ENCODE measurements at places on chromosomes 11 and 22. TPM values are rescaled to one million over a fixed set of nuclear protein-coding genes. Genes with fewer than 3 reads are reported as not detected.

DNA sequence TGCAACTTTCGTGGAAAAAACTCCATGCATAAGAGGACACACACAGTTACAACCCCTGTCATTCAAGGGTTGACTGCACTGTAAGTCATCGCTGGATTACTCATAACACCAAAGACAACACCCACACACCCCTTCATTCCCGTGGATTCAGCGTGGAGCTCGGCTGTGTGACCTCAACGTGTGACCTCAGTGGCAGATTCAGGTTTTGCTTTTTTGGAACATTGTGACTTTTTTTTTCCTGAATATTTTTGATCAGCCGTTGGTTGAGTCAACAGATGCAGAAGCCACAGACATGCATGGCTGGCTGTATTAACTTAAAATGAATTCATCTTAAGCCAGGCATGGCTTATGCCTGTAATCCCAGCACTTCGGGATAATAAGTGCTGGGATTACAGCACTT lies 19.7 kb upstream of the MUC5AC start:
- no peak for DNase-seq

DNA sequence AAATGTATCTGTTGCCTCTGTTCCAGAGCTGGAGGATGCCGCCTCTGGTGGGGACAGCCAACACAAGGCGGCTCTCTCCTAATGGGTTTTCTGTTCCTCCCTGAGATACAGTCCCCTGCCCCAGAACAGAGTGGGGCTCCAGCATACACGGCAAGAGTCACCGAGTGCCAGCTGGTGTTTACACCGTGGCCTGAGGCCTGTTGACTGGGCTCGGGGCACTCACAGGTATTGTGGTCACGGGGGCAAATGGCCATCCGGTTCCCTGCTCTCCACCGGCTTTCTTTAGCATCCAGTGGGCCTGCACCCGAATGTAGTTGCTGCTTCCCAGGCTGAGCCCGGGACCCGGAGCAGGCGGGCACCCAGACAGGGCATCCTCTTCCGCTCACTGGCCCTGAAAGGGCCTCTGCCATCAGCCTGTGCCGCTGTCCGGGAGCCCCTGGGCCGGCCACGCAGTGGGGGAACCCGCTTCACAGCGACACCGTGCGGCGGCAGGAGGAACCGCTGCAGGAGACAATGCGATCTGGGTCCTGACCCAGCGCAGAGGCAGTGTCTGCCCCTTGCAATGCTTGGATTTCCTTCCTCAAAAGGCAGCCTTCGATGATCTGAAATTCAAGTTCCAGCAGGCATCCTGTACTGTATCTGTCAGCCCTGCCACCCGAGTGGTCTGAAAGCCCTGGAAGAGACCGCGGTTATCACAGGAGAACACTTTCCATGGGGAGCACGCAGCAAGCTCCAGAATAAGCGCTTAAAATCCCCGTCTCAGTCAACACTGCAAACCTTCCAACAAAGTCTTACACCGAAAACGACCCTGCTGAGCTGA lies 859 bp upstream of the KRTAP5-5 start:
- no peak for DNase-seq

GRCh38 chr11:122707901-122708300 lies 52.4 kb downstream of the UBASH3B start:
- no peak for DNase-seq

GRCh38 chr11:94728541-94728940 lies 39.6 kb upstream of the AMOTL1 start:
- no peak for DNase-seq

DNA sequence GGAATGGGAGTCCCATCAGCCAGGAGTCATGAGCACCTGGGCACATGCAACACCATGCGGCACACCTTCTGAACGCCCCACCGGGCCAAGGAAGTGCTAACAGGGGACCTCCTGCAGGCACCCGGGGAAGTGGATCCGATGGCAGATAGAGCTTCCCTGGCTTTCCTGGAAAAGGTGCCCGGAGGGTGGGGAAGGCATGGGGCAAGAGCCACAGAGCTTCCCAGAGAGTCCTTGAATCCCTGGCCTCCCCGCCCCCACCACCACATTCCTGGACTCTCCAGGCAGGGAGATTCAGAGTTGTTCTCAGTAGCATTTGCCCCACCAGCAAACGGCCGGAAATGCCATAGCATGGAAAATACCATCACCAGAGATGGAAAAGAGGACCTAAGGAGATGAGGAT lies 8.3 kb downstream of the TRIM29 start:
- DNase-seq, result no peak

GRCh38 chr11:114964676-114965214 lies 286.4 kb downstream of the NXPE2 start:
- DNase-seq, result no peak

DNA sequence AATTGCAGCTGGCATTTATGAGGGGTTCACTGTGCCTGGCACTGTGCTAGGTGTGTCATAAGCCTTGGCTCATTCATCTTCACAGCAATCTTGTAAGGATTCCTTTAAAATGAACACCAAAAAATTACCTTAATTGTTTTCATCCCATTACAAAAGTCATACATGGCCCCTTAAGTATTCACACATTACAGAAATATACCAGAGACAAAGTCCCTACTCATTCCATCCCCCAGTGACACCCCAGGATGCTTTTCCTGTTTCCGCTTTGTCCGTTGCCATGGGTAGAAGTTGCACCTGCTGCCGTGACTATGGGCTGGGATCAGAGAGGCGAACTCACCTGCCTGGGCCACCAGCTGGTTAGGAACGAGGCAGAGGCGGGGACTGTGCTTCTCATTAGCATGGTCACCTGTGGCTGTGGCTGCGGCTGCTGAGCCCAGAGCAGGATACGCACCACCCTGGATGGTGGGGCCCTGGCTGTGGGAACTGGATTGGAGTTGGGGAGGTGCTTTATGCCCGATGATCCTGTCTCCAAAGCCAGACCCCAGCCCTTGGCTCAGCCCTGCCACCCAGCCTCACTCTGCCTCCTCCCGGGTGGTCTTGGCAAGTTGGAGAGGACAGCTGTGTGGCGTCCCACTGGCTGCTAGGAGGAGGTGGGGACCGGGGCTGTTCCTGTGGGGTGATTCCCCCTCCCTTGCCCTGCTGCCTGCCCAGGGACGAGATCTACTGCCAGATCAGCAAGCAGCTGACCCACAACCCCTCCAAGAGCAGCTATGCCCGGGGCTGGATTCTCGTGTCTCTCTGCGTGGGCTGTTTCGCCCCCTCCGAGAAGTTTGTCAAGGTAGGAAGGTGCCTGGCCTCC lies 60.8 kb downstream of the MYO7A start:
- DNase-seq, result no peak

- DNase-seq, result no peak
These were observed 6.2 kb downstream of the NAA40 start for GRCh38 chr11:63944987-63945386.

GRCh38 chr22:31943206-31943977 lies 943 bp upstream of the YWHAH start:
- DNase-seq, result no peak

GRCh38 chr22:48819232-48819631 lies 1008.4 kb downstream of the BRD1 start:
- no peak for DNase-seq

DNA sequence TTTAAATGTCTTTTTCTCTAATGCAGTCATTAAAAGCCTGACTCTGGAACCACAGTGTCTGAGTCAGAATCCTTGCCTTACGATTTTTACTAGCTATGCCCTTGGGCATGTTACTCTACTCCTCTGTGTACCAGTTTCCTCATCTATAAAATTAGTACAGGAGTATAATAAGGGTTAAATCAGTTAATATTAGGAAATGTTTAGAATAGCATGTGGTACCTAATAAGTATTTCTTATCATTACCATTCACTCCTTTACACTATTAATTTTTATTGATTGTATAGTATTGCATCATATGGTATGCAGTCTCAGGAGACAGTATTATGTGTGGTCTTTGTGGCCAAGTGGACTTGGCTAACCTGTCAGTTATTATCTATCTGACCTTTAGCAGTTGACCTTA lies 68.2 kb downstream of the METTL15 start:
- DNase-seq, result no peak

DNA sequence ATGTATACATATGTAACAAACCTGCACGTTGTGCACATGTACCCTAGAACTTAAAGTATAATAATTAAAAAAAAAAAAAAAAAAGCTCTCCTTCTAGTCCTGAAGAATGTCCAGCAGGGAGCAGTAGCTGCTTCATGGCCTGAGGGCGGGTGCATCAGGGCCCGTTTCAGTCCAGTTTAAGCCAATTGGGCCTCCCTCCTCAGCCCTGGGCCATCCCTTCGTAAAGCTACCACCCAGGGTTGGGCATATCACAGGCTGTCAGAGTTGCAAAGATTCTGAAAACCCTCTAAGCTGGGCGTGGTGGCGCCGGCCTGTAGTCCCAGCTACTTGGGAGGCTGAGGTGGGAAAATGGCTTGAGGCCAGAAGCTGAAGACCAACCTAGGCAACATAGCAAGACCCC lies 5.4 kb downstream of the TMPRSS13 start:
- DNase-seq, result no peak

DNA sequence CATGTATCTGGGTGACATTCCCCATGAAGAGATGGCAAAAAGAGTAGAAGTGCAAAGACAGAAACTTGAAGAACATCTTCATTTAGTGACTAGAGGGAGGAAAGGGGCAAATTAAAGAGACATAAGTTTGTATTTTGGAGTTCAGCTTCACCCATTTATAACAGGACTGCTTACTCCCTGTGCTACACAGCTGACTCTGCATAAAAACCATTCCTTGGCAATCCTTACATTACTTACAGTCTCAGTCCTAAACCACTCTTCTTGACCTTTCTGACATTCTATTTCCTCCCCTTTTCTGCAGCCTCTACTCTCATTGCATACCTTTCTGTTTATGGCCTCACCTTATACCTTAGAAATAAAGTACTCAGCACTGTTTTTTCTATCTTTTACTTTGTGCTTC lies 6.8 kb upstream of the SERGEF start:
- no peak for DNase-seq

GRCh38 chr11:68003846-68004550 lies at the start of gene UNC93B1:
UNC93B1 (minus strand) TSS chr11:68004097; CDS start chr11:68004043, 54 bp downstream.
- DNase-seq, result no peak

GRCh38 chr11:118046051-118046963 lies 30.6 kb upstream of the TMPRSS4 start:
- DNase-seq, result no peak

GRCh38 chr11:36147491-36147890 lies 141.7 kb downstream of the COMMD9 start:
- DNase-seq, result no peak

DNA sequence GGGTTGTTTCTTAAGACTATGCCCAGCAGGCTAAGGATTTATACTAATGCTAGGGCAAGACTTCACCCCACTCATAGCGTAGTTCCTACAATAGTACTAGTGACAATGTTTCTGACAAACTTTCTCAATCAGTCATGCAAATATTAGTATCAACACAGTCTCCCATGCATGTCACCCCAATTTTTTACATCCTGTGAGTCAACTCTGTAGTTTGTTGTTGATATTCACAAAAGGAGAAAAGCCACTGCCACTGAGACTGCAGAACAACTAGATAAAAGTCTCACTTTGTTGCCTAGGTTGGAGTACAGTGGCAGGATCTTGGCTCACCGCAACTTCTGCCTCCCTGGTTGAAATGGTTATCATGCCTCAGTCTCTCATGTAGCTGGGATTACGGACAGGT lies 155.2 kb downstream of the RBFOX2 start:
- DNase-seq, result no peak

The AHNAK gene
- polyA plus RNA-seq, result 231 TPM

The CARD18 gene
- polyA plus RNA-seq, result not detected

The FOLR1 gene
- 59.7 TPM for polyA plus RNA-seq

The LRRC74B gene
- 0.35 TPM for polyA plus RNA-seq

The USP2 gene
- 14.2 TPM for polyA plus RNA-seq

The PNPLA3 gene
- 2.4 TPM for polyA plus RNA-seq

The SMTNL1 gene
- polyA plus RNA-seq, result 0.28 TPM

The ANKRD42 gene
- 18.0 TPM for polyA plus RNA-seq

The PHF21A gene
- polyA plus RNA-seq, result 52.6 TPM

The TNNT3 gene
- polyA plus RNA-seq, result 9.7 TPM

The NAALAD2 gene
- polyA plus RNA-seq, result 34.8 TPM

The MAP6 gene
- 8.4 TPM for polyA plus RNA-seq
